Mesendoderm (in vitro differentiated cells): ENCODE measurements at places on chromosomes 11 and 22.

- H3K36me3 ChIP-seq: no peaks in the 10 kb centered on the region
- no peak overlapping the region for H3K4me3 ChIP-seq
- DNase-seq: no peak
- no peak overlapping the region for H3K27ac ChIP-seq
- no peaks in the 10 kb centered on the region for H3K4me1 ChIP-seq
Observed at GRCh38 chr11:99893811-99894210, 793.3 kb upstream of the ARHGAP42 start.

DNA sequence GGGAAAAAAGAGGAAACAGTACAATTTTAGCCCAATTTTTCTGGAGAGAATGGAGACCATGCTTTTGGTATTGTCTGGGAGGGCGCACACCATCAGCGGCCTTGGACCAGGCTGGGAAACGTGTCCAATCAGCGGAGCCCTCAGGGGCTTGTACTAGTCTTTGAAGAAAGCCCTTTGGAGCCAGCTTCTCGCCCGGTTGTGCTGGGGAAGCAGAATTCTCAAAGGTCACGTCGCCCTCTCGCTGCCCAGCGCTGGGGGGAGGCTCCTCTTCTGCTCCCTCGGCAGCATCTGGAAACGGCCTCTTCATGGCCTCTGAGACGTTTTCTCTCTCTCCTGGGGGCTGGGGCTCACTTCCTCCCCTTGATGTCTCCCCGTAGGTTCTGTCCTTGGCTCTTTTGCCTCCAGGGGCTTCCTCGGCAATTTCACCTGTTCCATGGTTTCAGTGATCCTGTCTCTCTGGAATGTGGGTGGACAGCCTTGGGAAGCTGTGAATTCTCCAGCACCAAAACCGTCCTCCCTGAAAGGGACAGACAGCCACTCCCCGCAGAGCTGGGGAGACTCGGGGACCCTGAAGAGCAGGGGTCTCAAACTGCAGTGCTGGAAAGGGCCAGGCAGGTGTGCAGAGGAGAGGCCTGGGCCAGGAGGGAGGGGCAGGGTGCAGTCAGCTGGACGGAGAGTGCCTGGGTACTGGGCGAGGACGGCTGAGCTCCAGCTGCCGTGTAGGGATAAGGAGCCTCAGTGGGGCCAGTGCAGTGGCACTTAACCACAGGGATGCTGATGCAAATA lies 80.2 kb downstream of the RPS6KA4 start:
- no peaks in the 10 kb centered on the region for H3K4me1 ChIP-seq
- H3K27ac ChIP-seq: no peak overlapping the region
- no peaks in the 10 kb centered on the region for H3K36me3 ChIP-seq
- H3K27me3 ChIP-seq: no peaks in the 10 kb centered on the region

- no peaks in the 10 kb centered on the region for H3K4me1 ChIP-seq
- no peak for DNase-seq
- H3K36me3 ChIP-seq: no peaks in the 10 kb centered on the region
- no peak overlapping the region for H3K4me3 ChIP-seq
Observed at GRCh38 chr11:55457641-55458040, 89.9 kb downstream of the OR4A15 start.

DNA sequence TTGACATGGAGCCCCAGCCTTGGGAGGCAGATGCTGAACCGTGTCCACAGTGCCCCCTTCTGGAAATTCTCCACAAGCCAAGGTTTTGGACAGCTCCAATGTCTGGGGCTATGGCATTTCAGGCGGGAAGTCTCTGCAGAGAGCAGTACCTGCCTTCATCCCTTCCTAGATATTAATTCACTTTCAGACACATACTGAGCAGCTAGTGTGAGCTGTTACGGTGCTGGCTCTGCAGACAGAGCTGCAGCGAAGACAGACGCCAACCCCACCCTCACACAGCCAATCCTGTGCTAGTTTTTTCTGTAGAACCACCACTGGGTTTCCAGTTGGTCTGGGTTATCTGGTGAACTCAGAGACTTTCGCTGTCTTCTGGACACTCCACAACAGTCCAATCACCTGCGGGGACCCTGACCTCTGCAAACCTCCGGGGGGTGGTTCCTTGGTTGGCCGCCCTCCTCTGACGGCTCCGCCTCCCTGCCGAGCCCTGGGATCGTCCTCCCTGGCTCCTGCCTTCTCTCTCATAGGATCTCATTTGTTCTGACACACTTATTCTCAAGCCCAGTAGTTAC lies 9.1 kb downstream of the LMF2 start:
- no peaks in the 10 kb centered on the region for H3K36me3 ChIP-seq
- no peaks in the 10 kb centered on the region for H3K4me1 ChIP-seq
- peak; percentile 85 for DNase-seq
- no peaks in the 10 kb centered on the region for H3K27me3 ChIP-seq

DNA sequence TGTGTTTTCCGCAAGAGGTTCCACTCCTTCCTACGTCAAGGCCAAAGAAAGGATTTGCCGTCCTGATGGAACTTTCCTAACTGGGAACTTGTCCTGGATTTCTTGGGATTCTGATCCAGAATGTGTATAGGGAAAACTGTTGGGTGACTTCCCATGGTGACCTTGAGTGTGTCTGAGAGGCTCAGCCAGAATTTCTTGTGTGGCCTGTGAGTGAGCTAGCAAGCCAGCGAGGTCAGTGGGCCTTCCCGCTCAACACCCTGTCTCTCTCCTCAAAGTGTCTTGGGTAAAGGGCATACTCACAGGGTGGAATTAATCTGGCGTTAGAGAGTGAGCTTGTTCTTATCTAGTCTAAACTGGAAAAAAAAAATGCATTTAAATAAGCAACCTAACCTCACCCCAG lies 20.4 kb downstream of the ZNRF3 start:
- no peak overlapping the region for H3K4me3 ChIP-seq
- DNase-seq: peak; percentile 57
- H3K36me3 ChIP-seq: no peaks in the 10 kb centered on the region
- H3K4me1 ChIP-seq: peaks cover 17% of the 10 kb centered on the region
- no peak overlapping the region for H3K27ac ChIP-seq
- H3K27me3 ChIP-seq: no peaks in the 10 kb centered on the region
